AG20443 (cell line): ENCODE measurements at places on chromosomes 7 and 10.

DNA sequence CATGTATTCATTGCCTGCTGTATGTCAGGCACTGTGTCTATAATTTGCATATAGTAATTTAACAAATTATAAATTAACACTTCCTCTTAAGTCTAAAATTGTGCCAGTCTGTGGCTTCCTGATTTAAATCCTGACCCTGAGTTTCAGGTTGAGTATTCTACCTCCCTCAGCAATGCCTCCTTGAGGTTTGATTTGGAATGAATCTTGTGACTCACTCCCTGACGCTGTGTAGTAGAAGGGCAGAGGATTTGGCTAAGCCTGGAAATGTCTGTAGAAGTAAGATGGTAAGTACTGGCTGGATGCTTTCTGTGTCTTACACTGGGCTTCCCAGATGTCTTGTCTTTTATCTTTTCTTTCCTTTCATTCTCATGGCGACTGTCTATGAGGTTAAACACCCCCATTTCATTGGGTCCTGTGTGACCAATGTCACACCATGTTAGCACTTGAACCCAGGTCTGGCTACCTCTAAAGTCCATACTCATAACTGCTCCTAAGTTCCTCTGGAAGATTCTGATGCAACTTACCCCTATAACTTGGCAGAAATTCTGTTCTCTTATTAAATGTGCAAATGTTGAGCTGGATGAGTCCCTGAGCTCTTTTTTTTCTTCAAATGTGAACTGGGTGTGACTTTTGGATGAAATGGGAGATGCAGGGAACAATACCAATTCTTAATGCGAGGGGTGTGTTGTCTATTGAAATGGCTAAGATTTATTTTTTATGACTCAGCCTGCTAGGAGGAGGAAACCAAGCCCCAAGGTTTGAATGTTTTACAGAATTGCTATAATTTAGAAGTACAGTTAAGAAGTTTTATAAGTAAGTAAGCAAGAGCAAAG is 48.5 kb downstream of the PLCE1 start:
- DNase-seq = peak; percentile 76

- DNase-seq = no peak
These were observed 4.1 kb upstream of the KIF5B start for GRCh38 chr10:32060347-32060746.

DNA sequence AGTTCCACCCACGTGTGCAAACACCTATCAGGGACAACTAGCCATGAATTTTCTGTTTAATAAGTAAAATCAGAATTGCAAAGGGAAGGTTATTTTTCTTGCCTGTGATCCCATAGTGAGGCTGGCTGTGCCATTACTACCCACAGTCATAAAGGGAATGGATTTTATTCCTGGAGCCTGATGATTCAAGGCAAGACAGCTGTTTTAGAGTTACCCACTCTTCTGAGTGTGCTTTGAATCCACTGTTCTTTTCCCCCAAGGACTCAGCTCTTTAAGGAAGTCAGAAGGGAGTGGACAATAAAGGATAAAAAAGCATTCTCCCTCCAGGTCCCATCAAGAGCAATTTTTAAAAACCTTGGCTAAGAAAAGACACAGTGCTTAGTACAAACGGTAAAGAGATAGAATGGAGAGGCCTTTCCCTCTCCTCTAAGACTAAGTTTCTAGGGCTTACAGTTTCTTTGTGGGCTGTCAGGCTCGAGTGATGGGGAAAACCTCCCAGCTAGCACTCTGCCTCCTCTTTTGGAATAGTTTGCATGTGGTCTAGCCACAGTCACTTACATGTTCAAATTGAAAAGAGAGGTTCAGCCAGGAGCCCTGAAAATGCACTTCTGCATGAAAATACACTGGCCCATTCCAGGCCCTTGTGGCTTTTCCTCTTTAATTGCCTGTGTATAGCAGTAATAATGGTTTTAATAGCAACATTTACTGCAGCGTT is 5.1 kb upstream of the LRRC4 start:
- no peak for DNase-seq

- DNase-seq = no peak
These were observed 137.3 kb downstream of the TCERG1L start for GRCh38 chr10:131174211-131174565.

- peak; percentile 21 for DNase-seq
These were observed 5.8 kb downstream of the TCF7L2 start for GRCh38 chr10:112955582-112956421.

GRCh38 chr10:70124918-70125317 is 7.7 kb downstream of the AIFM2 start:
- no peak for DNase-seq

GRCh38 chr7:17185690-17186070 is 112.8 kb upstream of the AHR start:
- DNase-seq = no peak

- no peak for DNase-seq
These were observed 78.6 kb downstream of the MAD1L1 start for GRCh38 chr7:2154121-2154520.

DNA sequence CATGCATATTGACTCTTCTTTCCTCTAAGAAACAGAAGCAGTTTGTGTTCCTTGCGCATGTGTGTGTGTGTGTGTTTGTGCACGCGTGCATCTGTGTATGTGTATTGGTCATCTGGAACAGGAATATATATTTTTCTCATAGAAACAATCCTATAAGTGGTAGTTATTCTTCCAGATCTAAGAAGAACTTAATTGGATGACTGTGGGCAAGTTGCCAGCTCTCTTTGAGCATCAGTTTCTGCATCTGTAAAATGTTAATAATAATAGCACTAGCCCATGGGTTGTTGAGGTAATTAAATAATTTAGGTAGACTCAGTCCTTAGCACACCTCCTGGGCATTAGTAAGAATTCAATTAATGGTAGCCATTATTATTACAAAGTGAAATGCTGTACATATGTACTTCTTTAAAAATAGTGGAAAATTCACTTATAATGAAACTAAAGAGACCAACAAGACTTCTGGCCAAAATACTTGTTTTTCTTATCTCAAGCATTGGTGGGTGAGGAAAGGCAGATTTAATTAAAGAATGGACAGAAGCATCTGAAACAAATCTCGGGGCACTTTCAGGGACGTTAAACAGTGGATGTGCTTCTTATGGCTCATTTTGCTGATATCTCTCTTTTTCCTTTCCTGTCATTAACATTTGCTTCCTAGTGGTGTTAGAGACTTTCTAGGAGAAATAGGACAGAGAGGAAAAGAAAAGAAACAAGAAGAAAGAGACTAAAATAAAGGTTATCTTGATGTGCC is 124.9 kb upstream of the HABP2 start:
- no peak for DNase-seq

DNA sequence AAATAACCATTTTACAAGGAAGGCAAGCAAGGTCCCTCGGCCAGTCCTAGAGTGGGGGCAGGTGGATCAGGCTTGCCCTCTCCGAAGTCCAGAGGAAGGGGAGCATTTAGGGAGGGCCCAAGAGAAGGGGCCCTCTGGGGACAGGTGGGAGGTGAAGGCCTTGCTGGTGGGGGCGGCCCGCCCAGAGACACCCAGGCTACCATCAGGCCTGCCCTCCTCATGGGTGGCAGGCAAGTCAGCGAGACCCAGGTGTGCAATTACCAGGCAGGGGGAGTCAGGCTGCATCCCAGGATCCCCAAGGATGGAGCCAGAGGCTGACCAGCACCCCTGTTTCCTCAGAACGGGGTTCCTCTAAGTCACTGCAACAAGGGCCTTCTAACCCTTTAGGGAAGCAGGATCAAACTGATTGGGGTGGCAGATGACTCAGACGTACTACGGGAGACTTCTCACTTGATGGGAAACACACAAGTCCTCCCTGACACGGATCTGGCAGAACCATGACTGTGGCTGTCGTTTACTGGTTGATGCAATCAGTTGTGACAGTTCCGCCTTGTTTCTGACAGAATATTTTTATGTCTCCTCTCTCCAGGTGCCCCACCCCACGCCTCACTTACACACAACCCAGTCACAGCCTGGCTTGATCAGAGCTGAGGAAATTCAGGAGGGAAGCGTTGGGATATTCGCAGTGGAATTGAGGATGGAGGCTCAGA is 8.2 kb downstream of the LOXL4 start:
- DNase-seq = no peak

DNA sequence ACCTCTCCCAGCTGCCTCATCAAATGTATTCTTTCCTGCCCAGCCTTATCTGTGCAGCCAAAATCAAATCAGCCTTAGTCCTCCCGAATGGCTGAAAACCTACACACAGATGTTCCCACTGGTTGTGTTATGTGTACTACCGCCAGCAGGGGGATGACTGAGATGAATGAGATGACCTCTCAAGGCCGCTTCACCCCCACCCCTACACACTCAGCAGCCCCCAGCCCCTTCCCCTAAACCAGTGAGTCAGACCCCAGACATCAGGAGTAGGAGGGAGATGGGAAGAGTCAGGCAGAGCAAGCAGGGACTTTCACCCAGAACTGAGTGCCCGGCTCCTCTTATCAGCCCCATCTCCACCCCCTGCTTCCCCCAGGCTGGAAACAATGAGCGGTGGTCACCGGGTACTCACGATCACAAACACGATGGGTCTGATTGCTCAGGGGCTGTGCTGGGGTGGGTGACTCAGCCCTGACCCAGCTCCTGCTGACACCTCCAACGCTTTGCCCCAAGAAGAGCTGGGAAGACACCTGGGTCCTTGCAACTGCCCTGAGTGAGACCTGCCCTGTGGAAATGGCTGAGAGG is 6.5 kb upstream of the C10orf105 start:
- DNase-seq = peak; percentile 47

DNA sequence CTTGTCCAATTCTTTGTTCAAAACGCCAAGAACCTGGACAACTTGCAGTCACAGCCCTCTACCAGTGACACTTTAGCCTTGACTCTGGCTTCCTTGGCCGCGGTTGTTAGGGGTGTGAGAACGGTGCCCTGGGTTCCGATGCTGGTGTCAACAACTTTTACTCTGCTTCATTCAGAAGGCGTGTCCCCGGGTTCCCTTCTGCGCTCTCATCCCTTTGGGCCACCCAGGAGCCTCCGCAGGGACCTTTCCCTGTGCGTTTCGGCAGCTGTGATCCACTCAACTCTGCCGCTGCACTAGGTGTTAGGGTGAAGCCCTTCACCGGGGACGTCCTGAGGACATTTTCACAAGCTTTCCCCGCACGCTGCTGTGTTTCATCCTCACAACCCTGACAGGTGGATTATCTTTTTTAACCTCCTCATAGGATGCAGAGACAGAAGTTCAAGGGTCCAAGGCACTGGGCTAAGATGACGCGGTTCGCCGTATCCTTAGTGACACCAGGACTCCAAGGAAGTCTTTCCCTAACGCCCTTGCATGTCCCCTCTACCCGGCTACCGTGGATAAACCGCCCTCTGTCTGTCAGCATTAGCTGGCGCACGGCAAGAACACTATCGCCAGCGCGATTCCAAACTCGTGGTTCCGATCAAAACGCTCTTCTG is 133.5 kb upstream of the SHH start:
- no peak for DNase-seq

GRCh38 chr10:17001961-17002749 is 127.5 kb downstream of the CUBN start:
- peak; percentile 75 for DNase-seq

DNA sequence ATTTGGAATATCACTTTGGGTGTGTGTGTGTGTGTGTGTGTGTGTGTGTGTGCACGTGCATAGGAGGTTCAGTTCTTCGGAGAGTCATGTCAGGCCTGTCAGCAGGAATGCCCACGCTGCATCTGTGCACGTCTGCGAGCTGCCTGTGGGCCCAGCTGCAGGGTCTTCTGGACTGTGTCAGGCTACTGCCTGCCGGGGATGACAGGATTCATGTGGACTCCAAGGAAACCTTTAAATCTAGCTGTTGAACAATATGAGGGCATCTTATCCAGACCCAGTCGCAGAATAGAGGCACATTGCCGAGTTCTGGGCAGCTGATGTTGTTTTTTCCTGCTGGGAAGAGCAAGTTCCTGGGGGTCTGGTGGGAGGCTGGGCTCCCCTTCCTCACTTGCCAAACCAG is 19.0 kb downstream of the AQP1 start:
- DNase-seq = no peak

DNA sequence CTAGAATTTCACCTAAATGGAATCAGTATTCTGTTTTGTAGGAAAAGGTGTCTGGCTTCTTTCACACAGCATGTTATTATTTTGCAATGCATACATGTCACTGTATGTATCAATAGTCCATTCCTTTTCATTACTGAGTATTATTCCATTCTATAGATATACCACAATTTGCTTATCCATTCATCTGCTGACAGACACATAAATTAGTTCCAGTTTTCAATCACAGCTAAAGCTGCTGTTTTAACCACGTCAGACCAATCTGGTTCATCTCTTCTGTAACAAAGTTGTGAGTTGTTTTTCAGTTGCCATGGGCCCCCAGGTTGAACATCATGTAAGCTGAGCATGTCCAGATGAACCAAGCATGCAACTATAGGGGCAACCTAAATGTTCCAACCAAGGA is 282.1 kb upstream of the MKLN1 start:
- no peak for DNase-seq

DNA sequence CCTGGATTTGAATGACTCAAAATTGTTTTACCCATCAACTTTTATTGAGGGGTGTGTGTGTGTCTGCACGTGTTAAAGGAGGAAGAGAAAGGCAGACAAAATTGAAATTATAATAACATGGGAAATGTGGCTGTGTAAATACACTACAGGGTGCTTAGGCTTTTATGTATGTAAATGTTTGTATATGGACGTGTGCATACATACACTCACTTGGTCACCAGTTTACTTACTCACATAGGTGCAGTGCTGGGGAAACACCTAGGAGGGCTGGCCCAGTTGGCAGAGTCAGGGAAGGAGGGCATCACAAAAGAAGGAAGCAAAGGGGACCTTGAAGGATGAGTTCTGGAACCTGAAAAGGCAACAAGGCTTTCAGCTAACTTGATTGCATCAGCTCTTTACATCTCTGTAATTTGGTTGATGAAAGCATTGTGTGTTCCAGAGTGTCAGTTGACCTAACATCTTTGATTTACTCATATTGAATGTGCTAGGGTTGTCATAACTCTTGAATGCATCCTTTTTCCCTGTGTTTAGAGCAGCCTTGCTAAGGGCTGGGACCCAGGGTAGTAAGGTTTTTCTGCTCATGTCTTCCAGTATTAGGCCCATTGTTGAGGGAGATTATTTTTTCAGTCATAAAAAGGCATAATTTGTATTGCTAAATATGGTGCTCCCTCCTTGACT is 10.2 kb downstream of the WDR11 start:
- DNase-seq = no peak

- no peak for DNase-seq
These were observed 22.5 kb downstream of the MGAM start for GRCh38 chr7:142018154-142018553.

DNA sequence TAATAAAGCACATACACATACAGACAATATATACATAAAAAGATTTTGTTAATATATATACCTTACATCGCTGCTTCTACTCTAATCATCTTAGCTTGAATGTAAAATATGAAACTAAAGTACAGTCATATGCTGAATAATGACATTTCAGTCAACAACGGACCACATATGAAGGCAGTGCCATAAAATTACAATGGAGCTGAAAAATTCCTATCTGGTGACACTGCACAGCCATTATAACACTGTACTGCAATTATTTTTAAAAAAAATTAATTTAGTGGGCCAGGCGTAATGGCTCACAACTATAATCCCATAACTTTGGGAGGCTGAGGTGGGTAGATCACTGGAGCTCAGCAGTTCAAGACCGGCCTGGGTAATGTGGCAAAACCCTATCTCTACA is 122.3 kb downstream of the JMJD1C start:
- DNase-seq = no peak
